ENCODE measurements at places on chromosomes 1 and 21.

- DNase-seq, result no peak
Measured at GRCh38 chr21:38297871-38298270, 41.1 kb downstream of the KCNJ15 start.

- no peak for DNase-seq
Measured at GRCh38 chr1:154445040-154445472, 39.9 kb downstream of the IL6R start.

DNA sequence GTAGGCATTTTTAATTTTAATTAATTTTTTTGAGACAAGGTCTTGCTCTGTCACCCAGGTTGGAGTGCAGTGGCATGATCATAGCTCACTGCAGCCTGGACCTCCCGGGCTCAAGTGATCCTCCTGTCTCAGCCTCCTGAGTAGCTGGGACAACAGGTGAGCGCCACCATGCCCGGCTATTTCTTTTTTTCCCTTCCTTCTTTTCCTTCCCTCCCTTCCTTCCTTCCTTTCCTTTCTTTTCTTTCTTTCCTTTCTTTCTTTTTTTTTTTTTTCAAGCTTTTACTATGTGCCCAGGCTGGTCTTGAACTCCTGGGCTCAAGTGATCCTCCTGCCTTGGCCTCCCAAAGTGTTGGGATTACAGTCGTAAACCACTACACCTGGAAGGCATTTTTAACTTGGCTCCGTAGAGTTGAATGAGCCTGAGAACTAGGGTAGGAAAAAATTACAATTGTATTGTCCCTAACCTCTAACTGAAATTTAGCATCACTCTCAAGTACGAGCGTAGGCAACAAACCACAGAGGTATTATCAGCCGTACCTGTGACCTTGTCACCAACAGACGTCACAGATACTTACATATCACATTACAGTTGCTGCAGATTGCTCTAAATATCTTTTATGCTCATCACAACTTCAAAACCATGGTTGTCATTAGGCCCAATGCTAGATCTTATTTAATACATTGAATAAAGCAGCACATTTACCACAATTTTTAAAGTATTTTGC, 8.0 kb downstream of the RUNX3 start:
- DNase-seq, result no peak

DNA sequence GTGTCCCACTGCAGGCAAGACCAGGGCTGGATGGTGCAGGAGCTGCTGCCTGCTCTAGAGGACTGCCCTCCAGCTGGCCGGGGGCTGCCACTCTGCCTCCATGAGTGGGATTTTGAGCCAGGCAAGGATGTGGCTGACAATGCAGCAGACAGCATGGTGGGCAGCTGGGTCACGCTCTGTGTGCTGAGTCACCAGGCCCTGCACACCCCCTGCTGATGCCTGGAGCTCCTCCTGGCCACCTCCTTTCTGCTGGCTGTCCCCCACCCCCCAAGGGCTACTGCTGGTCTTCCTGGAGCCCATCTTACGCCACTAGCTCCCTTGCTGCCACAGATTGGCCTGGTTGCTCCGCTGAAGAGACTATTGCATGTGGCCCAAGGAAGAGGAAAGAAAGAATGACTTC, 3.9 kb upstream of the ZSCAN20 start:
- DNase-seq, result no peak

- no peak for DNase-seq
Measured at GRCh38 chr1:118947790-118948189, 40.4 kb downstream of the TBX15 start.

- DNase-seq, result no peak
Measured at GRCh38 chr1:40645118-40645680, 20.3 kb downstream of the RIMS3 start.

DNA sequence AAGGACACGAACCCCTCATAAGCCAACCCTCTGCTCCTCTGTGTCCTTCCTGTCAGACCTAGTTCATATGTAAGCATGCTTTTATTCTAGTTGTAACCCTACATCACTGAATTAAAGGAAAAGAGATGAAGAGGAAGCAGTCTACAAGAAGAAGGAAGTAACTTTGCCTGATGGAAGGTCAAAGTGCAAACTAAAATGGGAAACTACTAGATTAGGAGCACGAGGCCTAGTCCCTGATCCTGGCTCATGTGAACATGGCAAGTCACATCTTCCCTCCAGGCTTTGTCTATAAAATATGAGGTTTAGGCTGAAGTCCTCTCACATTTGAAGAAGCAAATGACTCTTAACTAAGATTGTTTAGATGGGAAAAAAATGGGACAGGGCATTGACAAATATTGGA, 13.2 kb downstream of the ZMYND12 start:
- no peak for DNase-seq

Measured in bone marrow (tissue), 2 donors.